ENCODE measurements at places on chromosomes 4 and X. TPM values are rescaled to one million over a fixed set of nuclear protein-coding genes. Genes with fewer than 3 reads are reported as not detected.

- DNase-seq: no peak
Observed at GRCh38 chr4:87391576-87392054, 627 bp upstream of the HSD17B11 start.

- no peak for DNase-seq
Observed at GRCh38 chr4:103673983-103674382, 45.8 kb downstream of the TACR3 start.

DNA sequence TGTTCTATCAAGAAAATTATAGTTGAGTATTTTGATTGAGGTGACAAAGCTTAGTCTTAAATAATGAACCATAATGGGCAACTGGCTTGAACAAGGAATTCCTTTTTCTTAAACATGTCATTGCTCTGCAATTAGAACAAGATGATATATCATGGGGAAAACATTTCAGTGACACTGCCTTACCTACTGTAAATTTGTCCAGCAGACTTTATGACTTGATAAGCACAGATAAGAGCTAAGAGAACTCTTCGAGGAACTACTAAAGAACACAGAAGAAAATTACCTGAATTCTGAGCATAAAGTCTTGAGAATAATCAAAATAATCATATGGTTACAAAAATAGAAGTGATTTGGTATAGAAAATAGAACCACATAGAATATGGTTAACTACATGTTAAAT, 257.8 kb downstream of the PDHA2 start:
- DNase-seq: no peak

DNA sequence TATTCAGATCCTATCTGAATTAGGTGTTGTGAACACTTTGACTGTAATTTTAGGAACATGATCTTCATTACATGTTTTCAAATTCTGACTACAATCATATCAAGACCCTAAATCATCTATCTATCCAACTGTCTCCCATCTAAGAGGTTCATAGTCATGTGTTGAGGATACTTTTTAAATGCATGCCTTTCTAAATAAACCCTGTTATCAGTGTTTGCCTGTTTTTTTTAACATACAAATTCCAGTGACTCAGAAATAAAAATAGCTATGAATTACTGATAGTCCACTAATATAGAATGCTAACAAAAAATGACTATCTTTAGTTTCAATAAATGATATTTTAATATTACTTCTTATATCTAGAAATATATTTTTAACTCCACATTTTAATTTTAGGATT, 8.0 kb downstream of the RAB28 start:
- DNase-seq: no peak

DNA sequence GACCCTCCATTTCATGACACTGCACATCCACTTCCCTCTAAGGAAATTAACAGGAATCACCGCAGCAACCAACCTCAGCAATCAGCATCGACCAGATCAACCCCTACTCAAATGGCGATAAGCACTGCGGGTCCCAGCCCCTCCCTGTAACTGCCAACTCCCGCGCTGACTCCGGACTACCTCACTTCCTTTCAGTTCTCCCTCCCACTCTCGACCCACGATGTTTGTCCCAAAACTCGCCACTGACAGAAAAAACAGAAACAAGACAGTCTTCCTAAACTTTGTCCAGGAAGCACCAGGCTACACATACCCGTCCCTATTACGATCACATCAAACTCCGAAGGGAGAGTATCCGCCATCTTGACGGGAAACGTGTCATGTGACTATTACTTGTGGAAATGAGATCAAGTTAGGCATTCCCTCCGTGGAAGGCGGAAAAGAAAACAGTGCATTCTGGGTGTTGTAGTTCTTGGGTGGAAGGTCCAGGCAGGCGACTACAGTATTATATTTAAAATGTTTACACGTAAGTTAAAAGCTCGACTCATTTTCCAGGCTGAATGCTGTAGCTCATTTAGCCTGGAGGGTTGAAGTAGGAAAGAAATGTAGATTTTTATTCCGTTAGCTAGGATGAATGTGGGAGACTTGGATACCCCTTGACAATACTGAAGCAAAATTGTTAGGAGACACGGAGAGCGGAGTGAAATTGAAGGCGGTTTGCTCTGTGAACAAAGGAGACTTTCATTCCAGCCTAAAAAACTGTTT, at the start of gene CHM:
Gene CHM (minus strand): TSS at position 385 of the 762 bp plus-strand sequence. CDS start 26 bp downstream, at position 359.
- peak; percentile 77 for DNase-seq

DNA sequence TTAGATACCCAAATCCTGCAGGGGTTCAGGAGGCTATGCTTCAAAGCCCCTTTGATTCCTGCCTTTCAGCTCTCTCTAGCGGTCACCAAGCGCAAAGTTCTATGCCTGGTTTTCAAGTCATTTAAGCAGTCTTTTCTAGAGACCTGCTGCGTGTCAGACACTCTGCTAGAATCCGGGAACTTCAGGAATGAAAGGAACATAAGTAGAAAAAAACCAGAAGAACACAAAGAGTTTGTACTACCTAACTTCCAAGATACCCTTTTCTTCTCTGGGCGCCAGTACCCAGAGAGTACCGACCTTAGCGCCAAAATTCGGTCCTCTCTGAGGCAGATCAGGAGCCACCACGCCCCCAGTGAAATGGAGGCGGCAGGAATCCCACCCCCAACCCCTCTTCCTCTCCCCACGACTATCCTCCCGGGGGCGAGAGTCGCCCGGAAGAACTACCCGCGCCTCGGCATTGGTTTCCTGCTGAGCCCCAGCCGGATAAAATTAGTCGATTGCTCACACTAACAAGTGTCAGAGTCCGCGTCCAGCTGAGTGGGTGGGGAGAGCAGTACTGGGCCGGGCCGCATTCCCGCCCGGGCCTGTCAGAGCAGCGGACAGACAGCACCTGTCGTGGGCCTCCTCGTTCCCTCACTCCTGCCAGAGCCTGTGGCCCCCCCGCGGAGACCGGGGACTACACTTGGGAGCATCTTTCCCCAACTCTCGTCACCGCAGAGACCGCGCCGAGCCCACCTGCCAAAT, 78.8 kb downstream of the RLIM start:
- no peak for DNase-seq

DNA sequence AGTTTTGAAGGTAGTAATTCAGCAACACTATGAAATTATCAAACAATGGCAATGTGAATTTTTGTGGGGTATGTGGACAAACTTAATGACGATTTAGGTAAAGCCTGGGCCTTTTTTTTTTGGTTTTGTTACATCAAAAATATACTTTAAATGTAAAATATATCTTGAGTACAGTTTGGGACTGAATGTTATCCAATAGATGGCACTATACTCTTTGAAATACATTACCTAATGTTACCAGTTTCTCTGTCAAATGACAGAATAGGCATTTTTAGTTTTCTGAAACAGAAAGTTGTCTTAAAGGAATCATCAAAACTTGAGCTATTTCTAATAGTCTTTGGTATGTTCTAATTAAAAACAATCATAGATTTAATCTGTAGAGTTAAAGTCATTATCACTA, 1651.9 kb downstream of the C4orf33 start:
- DNase-seq: no peak

- DNase-seq: no peak
Observed at GRCh38 chr4:16573739-16574138, 324.7 kb downstream of the LDB2 start.

GRCh38 chr4:183072176-183072575, 26.9 kb upstream of the WWC2 start:
- DNase-seq: no peak

DNA sequence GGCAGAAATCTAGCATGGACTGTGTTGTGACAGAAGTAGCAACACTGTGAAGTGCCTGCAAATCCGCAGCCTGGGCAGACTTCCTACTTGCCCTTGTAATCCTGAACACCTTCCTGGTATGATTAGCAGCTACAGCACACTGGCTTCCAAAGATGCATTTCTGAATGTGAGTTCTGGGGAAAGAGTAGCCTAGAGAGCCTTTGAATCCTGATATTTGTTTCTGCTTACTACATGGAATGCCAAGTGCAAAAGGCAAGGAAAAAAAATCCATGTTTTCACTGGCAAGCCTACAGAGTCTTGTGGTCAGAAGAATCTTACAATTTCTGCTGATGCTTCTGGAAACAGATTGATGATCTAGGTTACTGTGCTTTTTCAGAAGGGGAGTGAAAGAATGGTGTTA, 223.7 kb downstream of the COL25A1 start:
- DNase-seq: no peak

- DNase-seq: no peak
Observed at GRCh38 chr4:80184825-80185756, 12.2 kb upstream of the PRDM8 start.

DNA sequence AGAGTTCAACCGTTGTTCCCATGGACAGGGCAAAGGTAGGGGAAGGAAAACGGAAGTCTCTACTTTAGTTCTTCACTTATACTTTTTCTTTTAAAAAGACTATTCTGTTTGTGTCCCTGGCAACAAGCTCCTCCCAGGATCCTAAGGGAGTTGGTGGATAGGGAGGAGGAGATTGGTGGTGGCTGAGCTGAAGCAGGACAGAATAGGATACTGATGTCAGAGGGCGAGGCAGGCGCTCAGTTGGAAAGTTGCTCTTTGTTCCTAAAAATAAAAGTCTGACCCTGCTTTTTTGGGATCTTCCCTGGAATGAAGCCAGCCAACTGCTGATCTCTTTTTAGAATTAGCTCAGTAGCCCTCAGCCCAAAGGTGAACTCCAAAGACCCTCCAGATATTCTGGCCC, 104.7 kb downstream of the MGST2 start:
- DNase-seq: no peak

DNA sequence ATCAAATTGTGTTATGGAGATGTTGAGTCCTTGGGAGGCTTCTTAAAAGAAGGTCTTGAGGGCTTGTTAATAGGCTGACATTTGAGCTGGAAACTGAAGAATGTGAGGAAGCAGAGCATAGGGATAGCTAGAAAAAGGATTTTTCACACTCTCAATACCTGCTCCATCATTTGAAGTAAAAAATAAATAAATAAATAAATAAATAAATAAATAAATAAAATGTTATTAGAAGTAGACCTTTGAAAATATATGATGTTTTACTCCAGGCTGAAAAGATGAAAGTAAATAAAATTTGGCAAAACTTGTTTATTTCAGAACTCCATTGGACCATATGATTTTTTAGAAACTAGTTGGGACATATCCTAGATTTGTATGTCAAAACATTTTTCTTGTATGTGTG, 1757.8 kb upstream of the TENM3 start:
- DNase-seq: no peak

DNA sequence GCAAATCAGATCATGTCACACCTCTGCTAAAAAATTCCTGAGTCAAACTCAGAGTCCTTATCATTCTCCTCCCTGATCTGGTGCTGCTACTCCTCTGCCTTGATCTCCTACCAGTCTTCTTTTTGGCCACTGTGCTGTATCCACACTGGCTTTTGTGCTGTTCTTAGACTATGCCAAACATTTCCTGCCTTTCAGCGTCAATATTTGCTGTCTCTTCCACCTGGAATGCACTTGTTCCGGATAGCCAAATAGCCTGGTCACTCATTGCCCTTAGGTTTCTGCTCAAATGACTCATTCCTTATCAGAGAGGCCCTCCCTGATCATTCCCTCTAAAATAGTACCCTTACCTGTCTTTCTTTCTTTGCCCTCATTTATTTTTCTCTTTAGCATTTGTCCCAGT, 24.4 kb upstream of the RP2 start:
- no peak for DNase-seq

DNA sequence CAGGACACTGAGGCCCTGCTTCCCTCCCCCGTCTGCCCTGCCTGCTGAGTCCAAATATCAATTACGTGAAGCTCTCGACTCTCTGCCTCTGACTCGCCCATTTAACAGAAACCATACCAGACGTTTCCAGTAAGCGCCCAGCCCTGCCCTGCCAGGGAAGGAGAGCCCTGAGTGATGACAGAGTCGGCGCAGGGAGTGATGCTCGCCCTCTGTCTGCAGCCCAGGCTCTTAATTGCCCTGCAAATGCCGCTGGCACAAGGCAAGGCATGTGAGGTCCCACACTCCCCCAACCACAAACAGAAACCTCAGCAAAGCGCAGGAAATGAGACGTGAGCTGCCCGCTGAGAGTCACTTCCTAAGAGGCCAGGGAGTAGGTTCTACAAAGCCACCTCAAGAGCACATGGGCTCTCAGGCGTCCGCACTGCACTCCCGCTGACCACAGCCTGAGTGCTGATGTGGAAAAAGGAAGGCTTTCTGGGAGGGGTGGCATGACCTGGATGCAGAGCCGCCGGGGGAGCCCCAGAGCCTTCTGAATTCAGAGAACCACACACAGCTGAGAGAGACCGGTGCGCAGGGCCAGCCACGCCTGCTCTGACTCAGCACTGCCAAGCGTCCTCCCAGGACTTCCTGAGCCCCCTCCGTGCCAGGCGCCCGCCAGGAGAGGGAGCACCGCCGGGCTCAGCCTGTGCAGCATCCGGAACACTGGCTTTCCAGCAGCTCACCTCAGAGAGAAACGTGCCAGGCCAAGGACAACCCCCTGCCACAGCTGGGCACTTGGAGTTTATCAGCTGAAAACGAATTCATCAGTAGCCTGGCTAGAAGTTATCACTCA, 5.3 kb downstream of the ZFYVE28 start:
- DNase-seq: no peak

GRCh38 chr4:83174844-83175414, 60.4 kb upstream of the PLAC8 start:
- no peak for DNase-seq

Gene SPANXN4
- not detected for total RNA-seq

Gene PF4V1
- 0.14 TPM for total RNA-seq

Gene IQSEC2
- total RNA-seq: 2.3 TPM

Gene ZNF732
- total RNA-seq: 0.42 TPM

Gene PAGE1
- total RNA-seq: not detected

Gene CABS1
- total RNA-seq: not detected

Gene IL2RG
- total RNA-seq: 91.6 TPM

Gene TMEM154
- 5.5 TPM for total RNA-seq

Gene SSX2
- not detected for total RNA-seq

Gene SLITRK2
- 0.80 TPM for total RNA-seq

Gene MAGEA6
- total RNA-seq: not detected

Gene TMEM131L
- total RNA-seq: 40.9 TPM

Data from thymus (tissue), 14 donors.